ENCODE measurements at places on chromosomes 4 and X.

DNA sequence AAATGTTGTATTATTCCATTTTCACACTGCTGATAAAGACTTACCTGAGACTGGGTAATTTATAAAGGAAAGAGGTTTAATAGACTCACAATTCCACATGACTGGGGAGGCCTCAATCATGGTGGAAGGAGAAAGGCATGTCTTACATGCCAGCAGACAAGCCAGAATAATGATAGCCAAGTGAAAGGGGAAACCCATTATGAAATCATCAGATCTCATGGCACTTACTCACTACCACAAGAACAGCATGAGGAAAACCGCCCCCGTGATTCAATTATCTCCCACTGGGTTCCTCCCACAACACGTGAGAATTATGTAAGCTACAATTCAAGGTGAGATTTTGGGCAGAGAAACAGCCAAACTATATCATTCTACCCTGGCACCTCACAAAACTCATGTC, 2535.1 kb downstream of the ARAP2 start:
- no peak for DNase-seq

GRCh38 chrX:7214251-7214650, 66.3 kb upstream of the PUDP start:
- no peak for DNase-seq

GRCh38 chr4:25863347-25863784, 578 bp upstream of the SEL1L3 start:
- DNase-seq = peak; percentile 71

DNA sequence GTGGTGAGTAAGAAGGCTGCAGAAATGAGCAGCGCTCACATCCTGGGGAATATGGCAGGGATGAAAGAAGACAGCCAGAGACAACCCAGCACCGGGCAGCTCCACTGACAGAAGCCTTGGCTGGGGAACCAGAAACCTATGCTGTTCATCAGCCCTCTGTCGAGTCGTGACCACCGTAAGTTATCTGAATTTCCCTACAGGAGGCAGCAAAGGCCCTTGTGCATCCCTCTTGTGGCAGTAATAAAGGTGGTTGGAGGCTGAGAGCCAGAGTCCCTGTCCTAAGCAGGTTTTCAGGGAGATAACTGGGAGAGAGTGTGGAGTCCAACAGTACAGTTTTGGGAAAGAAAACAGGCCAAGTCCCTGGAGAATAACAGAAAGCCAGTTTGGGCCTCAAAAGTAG, 194.0 kb upstream of the BOD1L1 start:
- DNase-seq = peak; percentile 65

DNA sequence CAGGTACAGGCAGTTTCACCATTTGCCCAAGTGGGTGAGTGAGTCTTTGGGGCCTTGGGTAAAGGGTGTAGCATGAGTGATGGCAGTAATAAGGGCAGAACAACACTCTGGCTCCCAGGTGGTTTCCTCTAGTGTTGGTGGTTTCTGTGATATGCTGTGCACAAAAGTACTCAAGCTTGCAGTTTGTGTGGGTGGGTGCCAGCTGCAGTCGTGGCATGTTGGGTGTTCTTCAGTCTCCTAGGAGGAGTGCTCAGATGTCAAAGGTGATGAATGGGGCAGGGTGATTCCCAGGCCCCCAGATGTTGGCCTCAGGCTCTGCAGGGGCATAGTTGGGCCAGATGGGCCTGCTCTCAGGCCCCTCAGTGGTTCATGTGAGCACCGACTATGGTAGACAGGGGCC, 166.1 kb upstream of the KLF8 start:
- DNase-seq = no peak

GRCh38 chr4:115090483-115091075, 22.8 kb downstream of the NDST4 start:
- DNase-seq = no peak

- no peak for DNase-seq
These were observed 44.0 kb downstream of the ADRA2C start for GRCh38 chr4:3810111-3810680.

GRCh38 chr4:133624744-133625143, 475.6 kb downstream of the PCDH10 start:
- DNase-seq = peak; percentile 41

- DNase-seq = peak; percentile 79
These were observed 48.6 kb downstream of the MAGEA9 start for GRCh38 chrX:149830192-149830873.

- no peak for DNase-seq
These were observed 48.1 kb downstream of the RHOXF2B start for GRCh38 chrX:120029354-120029753.

- DNase-seq = no peak
These were observed 67.0 kb downstream of the SLC7A11 start for GRCh38 chr4:138174981-138175794.

- DNase-seq = no peak
These were observed 10.6 kb downstream of the NDP start for GRCh38 chrX:43962636-43963035.

GRCh38 chr4:25795566-25796454, 67.0 kb downstream of the SEL1L3 start:
- peak; percentile 73 for DNase-seq

DNA sequence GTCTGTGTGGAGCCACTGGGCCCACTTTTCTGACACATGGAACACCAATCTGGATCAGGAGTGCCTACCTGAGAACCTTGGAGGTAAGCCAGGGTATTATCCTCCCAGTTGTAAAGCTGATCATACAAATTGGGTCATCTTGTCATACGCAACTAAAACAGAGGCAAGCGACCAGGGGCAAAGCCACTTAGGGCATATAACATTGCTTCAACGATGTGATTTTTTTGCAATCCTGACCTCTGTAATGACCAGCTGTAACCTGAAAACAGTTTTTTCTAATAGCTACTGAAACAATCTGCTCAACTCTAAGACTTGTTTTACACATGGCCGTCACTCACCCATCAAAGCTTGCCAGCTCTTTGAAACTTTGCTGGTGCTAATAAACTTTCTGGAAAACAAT, 261.5 kb upstream of the AGTR2 start:
- no peak for DNase-seq

DNA sequence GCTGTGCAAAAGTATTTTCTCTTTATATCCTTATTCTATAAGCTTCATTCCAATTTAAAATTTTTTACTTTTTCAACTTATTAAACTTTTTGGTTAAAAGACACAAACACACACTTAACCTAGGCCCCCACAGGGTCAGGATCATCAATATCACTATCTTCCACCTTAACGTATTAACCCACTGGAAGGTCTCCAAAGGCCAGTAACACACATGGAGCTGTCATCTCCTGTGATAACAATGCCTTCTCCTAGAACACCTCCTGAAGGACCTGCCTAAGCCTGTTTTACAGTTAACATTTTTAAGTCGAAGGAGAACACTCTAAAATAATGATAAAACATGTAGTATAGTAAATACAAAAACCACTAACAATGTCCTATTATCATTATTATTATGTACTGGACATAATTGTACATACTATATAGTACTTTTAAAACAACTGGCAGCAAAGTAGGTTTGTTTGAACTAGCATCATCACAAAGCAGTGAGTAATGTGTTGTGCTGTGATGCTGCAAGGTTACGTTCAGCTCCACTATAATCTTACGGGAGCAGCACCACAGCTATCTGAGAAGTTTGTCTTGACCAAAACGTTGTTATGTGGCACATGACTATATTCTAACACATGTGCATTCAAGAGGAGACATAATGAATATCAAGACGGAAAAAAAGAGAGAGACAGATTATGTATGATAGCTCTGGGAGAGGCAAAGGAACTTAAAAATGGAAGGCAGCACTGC, 33.7 kb downstream of the DHX15 start:
- DNase-seq = no peak

GRCh38 chr4:182770259-182770995, 146.8 kb downstream of the DCTD start:
- DNase-seq = peak; percentile 39

GRCh38 chr4:99518601-99519295, 7.9 kb downstream of the C4orf17 start:
- no peak for DNase-seq

DNA sequence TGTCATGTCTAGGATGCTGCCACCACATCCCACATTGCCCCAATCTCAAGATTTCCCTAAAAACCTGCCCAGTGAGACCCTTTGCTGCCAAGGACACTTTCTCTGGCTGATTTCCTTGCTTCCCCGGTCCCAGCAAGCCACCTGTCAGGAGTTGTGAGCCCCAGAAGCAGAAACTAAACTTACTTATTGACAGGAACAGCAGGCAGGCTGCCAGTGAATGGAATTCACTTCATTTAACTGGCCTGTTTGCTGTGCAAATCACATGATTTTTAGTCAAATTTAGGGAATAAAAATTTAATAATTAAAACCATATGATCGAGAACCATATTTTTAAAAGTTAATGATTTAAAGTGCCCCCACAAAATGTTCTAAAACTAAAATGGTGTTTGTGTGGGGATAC, 48.5 kb downstream of the MAMLD1 start:
- DNase-seq = no peak

GRCh38 chrX:44913656-44914531, 40.9 kb downstream of the KDM6A start:
- no peak for DNase-seq
